Upper lobe of left lung (tissue), 6 donors: ENCODE measurements at places on chromosomes 6 and 20.

DNA sequence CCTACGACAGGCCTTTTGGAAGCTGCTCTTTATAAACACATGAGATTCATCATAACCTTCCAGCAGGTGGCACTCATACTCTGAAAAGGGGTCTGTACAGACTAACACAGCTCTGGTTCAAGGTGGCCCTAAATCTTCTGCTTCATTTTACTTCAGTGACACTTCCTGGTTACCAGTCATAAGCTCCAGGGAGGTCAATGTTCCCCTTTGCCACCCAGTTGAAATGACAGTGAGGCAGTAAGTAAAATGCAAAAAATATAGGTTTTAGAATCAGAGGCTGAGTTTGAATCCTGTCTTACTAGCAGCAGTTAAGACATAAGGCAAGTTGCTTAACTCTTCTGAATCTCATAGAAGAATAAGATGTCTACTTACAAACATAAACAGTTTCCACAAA, 132.8 kb downstream of the CDK19 start:
- peak; percentile 67 for DNase-seq

DNA sequence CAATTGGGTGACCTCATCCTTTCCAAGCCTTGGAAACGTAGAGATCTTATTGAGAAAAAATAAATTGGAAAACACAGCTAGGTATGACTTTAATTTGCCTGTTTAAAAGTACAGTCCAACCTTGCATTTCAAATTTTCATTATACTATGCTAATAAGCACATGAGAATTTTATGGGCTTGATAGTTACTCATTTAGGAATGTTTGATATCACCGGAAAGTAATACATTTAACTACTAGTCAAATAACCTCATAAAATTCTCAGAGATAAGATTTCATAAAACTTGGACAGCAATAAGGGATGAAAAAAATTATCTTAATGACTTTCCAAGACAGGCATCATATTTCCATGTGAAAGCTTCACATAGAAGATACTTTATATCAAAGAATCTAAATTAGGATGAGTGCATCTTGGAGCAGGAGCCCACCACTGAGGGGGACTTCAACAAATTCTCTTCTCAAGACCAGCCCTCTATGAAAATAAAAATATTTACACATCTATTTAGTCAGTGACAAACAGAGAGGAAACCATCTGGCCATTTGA, 236.3 kb downstream of the EPHA7 start:
- DNase-seq, result no peak

DNA sequence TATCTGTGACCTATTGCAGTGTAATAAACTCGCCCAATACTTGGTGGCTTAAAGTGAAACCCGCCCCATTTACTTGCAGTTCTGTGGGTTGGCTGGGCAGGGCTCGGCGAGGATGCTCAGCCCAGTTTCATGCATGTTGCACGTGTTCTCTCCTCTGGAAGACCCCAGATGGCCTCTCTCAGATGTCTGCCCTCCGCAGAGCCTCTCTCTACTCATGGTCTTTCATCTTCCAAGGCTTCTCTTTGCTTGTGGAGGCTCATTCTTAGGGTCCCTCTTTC, 251.4 kb downstream of the SOD2 start:
- DNase-seq, result no peak

DNA sequence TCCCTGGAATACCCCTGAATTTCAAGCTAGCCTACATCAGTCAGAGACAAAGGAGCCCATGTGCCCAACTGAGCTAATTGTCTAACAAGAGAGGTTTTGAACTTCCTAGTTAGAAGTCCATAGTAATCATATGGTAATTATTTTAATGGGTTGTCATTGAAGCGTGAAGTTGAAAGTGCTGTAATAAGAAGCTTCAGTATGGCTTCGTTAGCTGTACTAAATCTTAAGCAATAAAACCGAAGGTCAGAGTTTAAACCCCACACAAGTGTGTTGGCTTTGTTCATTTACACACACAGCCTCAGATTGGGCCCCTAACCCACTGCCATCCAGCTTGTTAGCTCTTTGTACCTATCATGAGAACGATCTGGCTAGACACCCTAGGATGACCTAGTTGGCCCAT, 195.6 kb upstream of the RIN2 start:
- no peak for DNase-seq

DNA sequence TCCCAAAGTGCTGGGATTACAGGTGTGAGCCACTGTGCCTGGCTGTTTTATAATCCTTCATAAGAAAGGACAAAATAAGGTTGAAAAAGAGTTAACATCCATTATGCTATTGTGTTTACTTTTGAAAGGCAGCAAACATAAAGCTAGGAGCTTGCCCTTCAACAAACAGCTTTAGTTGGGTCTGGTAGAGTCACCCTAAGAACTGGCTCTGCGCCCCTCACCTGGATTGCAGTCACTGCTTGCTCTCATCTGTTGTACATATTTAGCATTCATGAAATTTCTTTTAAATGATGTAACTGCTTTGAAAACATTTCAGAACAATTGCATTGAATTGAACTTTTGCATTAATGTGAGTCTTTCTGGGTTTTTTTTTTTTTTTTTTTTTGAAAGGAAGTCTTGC, 38.9 kb downstream of the JARID2 start:
- no peak for DNase-seq

GRCh38 chr6:43979525-43979924, 147.7 kb downstream of the MRPL14 start:
- DNase-seq, result peak; percentile 10

DNA sequence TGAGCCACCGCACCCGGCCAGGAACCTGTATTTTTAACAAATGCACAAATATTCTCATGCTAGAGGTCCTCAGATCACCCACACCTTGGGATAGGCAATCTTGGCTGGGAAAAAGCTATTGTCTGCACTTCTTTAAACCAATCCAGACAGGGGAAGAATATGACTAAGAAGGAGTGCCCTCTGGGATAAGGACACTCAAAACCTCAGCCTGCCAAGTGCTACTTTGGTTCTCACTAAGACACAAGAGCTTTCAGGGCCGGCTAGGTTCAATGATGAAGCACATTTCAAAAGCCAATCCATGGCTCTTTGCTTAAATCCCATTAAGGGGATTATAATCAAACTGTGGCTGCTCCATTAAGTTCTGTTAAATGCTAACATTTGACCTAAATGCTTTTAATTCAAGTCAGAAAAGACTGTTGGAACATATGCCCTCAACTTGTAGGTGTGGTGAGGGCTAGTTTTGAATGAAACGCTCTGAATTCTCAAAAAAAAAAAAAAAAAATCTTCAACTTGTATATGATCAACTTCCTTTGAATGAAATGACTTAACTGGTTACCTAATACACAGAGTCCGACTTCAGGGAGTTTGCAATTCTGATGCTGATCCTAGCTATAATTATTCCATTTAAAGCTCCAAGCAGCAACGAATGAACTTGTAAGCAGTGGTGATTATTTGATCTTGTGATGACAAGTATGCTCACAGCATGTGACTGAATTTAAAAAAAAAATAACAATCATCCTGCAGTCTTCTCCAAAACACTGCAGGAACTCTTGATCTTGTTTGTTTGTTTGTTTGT, 56.6 kb downstream of the SLC23A2 start:
- DNase-seq, result peak; percentile 67

DNA sequence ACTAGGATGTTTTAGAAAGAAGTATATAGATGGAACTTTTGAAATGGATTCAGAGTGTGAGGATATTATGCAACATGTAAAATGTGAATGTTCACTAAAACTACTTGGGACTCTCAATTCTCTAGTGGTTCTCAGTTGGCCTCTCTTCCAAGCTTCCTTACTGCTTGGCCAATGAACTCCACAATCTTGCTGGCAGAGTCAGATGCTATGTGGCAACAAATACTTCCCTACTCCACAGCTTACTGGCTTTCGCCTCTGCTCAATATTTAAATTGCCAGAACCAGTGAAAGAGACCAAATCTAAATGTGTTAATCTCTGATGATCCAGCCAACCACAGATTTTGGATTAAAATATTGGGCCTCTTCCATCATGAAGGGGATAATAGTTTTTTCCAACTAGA, 138.4 kb downstream of the HTR1B start:
- DNase-seq, result no peak

DNA sequence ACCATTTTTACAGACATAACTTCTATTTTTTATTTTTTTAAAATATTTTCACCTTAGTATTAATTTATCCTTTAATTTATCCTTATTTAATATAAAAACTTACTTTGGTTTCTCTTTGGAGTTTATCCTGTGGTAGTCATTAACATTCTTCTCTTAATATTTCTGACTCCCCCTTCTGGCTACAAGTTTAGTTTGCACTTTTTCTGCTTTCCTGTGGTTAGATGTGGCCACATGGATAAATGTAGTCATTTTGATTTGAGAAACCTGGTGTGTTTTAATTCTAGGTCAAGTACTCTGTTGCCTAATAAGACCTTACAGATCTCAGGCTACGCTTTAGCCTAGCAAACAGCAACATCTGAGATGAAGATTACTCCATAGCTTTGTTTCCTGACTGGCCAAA, 1187.5 kb downstream of the HACE1 start:
- no peak for DNase-seq

DNA sequence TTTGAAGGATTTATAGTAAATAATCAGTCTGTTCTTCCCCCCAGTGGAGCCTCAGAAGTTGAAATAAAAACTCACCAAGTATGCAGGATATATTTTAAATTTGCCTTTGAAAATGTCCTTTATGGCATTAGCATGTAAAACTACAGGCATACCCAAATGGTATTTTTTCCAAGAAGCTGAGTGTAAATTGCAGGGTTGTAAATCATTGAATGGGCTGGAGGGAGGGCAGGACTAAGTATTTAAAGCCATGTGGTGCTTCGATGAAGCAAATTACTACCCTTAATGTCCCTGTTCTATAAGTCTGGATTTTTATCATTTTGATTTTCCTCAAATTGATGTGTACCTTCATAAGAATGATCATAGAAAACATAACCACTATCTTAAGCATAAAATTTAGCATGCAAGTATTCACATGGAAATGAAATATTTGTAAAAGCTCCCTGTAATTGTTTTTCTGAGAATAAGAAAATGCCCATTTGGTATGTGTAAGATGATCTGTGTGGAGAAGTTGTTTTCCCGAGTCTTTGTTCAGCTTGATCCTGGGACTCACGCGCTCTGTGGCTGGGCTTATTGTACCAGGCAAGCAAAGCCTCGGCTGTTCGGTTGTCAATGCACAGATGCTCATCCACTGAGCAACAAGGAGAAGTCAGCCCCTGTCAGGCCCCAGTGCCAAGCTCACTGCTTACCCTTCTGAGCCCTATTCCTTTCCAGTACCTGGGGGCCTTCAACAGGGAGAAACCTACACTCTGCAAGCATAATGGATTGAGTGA, 66.7 kb downstream of the CD164 start:
- DNase-seq, result no peak

DNA sequence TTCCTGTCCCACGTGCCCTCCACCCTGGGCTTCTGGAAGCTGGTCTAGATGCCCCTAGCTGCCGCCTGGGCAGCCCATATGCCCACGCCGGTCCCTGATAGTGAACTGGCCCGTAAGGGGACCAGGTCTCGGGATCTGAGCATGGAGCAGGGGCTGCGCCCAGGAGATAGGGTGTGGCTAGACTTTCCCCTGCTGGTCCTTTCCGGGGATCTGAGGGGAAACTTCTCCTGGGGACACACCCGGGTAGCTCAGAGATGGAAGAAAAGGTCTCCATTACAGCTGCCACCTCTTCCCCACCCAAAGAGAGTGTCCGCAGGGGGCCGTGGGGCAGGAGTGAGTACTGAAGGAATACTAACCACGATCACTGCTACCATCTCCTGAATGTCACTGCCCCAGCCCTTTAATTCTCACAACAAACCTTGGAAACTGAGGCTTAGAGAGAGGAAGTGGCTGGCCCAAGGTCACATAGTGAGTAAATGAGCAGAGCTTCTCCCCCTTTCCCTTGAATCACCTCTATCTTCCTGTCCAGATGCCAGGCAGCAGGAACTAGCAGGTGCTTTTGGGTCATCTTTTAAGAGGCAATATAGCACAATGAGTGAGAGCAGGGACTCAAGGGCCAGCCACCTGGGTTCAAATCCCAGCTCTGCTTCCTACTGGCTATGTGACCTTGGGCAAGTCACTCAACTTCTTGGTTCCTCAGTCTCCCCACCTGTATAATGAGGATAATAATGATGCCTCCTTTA, 11.8 kb upstream of the CCN5 start:
- no peak for DNase-seq

GRCh38 chr6:17393892-17394631, 667 bp downstream of the CAP2 start:
- peak; percentile 88 for DNase-seq

DNA sequence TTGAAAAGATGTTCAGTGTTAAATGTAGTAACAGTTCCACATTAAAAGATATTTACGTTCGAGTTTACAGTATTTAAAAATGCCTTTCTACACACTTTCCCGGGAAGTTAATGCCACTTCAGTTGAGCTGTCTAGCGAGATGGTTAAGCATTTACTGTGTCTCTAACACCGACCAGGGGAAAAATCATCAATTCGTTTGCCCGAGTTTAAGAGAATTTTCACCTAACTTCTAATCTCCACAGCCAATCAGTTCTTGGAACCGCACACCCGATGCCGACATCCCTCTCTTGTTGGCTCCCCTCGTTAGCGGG, 58.2 kb downstream of the FAM217A start:
- no peak for DNase-seq

DNA sequence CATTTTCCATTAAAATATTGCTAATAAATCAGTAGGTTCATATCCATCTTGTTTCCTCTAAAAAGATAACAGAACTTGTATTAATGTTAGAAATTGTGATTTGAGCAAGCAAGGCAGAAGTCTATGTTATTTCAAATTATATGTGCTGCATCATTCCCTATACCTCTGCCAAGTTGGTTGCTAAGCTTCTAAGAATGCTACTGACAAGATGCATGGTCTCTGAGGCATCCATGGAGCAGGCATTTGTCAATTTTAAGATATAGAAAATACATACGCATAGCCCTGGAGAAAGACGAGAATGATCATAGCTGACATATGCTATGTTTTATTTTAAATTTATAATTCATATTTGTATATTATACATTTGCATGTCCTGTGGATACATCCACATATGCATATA, 168.3 kb upstream of the THEMIS start:
- DNase-seq, result no peak

- DNase-seq, result no peak
Observed at GRCh38 chr6:11665604-11666326, 112.8 kb downstream of the ADTRP start.

DNA sequence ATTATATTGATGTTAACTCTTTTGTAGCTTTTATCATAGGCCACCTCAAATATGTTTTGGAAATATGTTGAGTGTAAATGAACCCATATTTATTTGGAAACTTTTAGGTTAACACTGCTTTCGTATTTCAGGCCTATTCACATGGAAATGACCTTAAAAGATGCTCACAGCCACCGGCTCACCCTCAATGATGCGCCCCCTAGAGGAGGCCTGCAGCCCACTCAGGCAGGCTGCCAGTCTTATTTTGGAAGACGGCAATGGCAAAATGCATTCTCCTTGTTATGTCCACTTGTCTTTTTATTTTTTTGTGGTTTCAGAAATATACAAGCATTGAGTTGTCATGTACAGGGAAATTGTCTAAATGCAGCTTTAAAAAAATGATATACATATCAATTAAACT, 869.7 kb downstream of the PHF3 start:
- DNase-seq, result no peak

GRCh38 chr6:116447052-116447451, 14.1 kb upstream of the CALHM6 start:
- DNase-seq, result no peak

- no peak for DNase-seq
Observed at GRCh38 chr6:52558266-52559000, 18.4 kb downstream of the TRAM2 start.
